Fibroblast of villous mesenchyme (primary cell): ENCODE measurements at places on chromosomes 3 and 15. TPM values are rescaled to one million over a fixed set of nuclear protein-coding genes. Genes with fewer than 3 reads are reported as not detected.
A peak's percentile ranks its signal among the peaks of the same experiment; 100 is the strongest.

GRCh38 chr3:105798381-105798934 is 70.4 kb downstream of the CBLB start:
- no peak for DNase-seq

DNA sequence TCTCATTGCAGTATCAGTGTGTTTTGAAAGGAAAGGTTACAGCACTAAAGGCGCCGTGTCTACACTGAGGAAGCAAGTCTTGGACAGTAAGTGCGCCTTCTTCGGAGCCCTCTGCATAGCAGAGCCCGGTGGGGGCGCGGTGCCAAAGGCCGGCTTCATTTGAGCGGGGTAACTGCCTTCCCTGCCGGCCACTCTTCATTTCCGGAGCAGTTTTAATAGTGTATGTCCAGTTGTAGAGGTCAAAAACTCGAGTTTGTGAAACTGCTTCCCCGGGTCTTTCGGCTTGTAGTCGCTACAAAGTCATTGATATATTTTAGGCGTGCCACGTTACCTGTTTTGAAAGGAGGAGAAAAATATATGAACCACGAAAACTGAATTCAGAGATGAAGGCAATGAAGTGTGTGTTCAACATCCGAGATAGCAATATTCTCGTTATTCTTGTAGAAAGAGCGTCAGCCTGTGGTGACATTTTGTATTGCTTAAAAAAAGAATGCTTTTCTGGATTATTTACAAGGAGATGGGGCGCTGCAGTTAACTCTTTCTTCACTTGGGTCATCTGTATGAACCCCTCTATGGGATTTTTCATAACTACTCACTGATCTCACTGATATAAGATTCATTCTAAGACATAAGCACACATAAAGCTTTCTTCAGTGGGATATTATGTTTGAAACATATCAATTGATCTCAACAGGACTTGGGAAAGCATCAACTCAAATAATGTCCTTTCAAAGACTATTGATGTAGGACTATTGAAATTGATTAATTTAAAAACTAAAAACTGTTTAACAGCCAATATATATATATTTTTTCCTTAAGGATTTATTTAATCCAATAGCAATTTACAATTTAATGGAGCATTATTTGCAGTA is 3.0 kb downstream of the ALCAM start:
- peak; percentile 82 for DNase-seq

- no peak for DNase-seq
These were observed 161.9 kb upstream of the TNIK start for GRCh38 chr3:171622126-171622525.

- DNase-seq: peak; percentile 91
These were observed 290.5 kb downstream of the PLCL2 start for GRCh38 chr3:17175187-17175807.

- DNase-seq: no peak
These were observed 22.1 kb downstream of the CNTN3 start for GRCh38 chr3:74592359-74592758.

DNA sequence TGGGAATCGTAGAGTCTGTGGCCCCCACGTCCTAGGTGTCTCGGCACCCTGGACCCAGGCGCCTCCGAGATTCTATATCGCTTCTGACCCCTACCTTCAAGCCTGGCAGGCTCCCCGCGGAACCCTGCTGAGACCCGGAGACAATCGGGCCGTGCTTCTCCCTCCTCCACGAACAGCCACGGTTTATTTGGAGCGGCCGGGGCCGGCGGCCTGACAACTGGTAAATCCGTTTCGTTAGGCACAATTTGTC is 1.4 kb downstream of the GATA2 start:
- DNase-seq: peak; percentile 34

DNA sequence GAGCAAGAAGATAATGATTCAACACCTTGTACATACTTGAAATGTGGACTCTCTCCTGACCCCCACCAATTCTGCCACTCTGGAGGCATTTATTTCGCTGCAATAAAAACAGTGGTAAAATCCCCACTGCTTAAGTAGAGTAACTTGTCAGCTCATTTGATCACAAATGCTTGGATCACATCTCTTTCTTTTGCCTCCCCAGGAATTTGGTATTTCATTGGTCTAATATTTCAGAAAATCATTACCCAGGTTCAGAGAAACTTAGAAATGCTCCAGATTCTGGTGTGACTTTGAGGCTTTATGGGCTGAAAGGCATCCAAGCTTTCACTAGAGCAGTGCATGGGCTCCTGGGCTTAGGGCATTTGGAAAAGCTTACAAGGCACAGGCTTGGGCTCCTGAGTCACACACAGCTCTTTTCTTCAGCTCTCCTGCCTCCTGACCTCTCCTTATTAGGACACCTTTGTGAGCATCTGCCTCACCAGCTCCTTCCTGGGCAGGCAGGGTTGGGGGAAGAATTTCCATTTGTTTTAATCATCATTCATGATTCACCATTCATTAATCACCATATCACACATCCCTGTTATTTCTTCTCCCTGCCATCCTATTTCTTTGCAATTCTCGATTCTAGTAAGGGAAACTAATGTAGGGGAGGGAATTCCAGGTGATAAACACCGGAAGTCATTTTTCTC is 22.5 kb downstream of the CDCP1 start:
- DNase-seq: peak; percentile 81

DNA sequence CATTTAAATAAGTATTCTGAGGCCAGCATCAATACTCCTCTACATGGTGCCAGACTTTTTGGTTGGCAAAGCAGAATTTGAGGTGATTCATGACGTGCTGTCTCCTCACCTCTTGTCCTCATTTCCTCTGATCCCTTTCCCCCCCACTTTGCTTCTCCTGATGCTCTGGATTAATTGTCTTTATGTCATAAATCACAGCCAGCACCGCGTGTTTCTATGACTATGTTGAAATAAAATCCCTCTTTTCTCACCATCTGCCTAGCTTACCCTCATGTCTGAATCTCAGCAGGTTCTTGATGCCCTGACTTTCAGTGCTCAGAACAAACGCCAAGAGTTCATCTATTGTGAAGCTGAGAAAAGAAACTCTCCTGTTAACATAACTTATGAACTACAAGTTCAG is 19.7 kb upstream of the PTPRG start:
- no peak for DNase-seq

DNA sequence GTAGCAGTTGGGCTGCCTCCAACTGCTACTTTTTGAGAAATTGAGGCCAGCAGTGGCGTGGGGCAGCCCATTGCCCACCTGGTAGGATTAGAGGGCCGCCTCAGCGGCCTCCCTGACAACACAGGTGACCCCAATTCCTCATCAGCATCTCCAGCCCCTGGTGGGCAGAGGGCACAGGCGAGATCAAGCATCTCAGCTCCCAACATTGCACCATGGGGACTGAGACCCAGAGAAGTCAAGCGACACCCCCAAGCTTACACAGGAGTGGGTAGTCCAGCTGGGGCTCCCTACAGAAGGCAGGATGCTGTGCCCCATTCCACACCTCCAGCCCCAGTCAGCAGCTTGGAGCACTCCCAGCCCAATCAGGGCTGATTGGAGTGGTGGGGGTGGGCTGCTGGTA is 228 bp upstream of the H1-8 start:
- no peak for DNase-seq

- DNase-seq: no peak
These were observed 123.5 kb downstream of the DLG1 start for GRCh38 chr3:197174927-197175326.

GRCh38 chr15:81174125-81174791 is 22.4 kb upstream of the IL16 start:
- no peak for DNase-seq

GRCh38 chr3:151989621-151990020 is 116.2 kb downstream of the SUCNR1 start:
- DNase-seq: no peak

DNA sequence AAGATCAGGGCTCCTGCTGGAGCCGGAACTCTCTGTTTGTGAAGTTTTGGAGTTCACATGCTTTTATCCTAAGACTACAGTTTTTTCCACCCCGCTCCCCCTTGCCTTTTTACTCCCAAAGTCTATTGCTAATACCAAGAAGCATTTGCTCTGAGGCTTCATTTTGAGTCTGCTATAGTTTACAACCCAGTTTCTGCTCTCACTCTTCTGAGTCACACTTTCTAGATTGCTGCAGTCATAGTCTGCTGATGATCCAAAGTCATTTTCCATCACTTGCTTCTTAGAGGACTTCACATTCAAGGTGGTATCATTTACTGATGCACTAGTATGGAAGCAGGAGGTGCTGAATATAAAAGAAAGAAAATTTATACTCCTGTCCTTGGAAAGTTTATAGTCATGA is 937.4 kb downstream of the IGSF11 start:
- no peak for DNase-seq

DNA sequence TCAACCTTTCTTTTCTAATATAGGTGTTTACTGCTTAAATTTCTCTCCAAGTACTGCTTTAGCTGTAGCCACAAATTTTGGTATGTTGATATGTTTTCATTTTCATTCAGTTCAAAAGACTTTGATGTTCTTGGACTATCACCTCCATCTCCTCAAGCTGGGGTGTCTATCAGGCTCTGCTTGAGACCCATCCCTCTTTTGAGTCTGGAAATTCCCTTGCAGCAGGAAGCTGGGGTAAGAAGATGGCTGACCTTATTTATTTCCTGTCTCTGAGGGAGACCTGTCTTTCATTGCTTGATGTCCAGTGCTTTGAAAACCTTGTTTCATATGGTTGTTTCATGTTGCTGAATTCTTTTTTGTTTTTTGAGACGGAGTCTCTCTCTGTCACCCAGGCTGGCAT is 60.5 kb upstream of the ADPGK start:
- DNase-seq: no peak

DNA sequence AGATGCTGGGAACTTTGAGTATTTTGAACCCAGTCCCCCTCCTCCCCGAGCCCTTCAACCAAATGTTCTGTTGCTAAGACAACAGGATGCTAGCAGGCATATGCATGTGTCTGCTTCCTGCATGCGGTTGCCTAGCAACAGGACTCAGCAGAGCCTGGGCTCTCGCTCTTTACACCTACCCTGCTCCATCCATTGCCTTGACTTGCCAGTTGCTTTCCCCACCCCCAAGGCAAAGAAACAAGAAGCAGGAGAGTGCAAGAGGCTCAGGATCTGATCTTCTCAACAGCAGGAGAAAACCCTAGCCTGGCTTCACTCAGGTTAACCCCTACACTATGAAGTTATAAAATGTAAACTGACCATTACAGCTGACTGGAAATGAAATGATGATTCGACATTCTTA is 393.0 kb downstream of the IGSF11 start:
- DNase-seq: no peak

- DNase-seq: no peak
These were observed 11.6 kb downstream of the CCNL1 start for GRCh38 chr3:157148196-157148889.

GRCh38 chr15:73599934-73600333 is 33.3 kb downstream of the NPTN start:
- DNase-seq: no peak

DNA sequence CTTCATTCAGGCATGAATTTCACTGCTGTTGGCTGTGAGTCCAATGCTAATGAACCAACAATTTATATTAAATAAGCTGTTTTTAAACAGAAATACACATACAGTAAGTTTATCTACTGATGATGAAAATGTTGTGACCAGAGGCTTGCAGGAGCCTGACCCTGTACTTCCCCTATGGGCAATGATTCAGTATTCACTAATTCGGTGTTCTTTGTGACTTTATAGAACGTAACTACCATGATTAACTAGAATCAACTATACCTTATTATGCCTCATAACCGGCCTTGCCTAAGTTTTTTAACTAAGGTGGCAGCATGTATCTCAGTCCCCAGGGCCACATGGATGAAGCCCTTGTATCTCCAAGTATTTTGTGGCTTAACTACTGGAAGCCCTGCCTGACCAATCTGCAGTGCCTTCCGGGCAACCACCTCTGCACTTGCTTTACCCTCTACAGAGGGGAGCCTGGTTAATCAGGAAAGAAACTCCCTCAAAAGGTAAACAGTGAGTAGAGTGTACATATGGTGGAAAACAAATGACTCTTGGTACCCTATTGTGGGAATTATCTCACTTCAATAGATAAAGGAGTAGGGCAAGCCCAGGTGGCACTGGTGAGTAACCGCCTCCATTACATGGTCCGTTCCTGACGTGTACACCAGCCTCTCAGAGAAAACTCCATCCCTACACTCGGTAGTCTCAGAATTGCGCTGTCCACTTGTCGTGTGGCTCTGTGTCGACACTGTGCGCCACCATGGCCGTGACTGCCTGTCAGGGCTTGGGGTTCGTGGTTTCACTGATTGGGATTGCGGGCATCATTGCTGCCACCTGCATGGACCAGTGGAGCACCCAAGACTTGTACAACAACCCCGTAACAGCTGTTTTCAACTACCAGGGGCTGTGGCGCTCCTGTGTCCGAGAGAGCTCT is 11.6 kb upstream of the CLDN18 start:
- no peak for DNase-seq

GRCh38 chr15:80732818-80733217 is 37.7 kb downstream of the ABHD17C start:
- no peak for DNase-seq

- no peak for DNase-seq
These were observed 7.4 kb downstream of the RRP9 start for GRCh38 chr3:51934139-51934850.

Gene AHSG
- total RNA-seq: not detected in 2 replicates

Gene FGF7
- total RNA-seq: 75.7 and 369 TPM in 2 replicates

Gene FOXB1
- not detected in 2 replicates for total RNA-seq

Gene SKOR1
- 0.32 TPM in 1 of 2 replicates, not detected in the other for total RNA-seq

Gene SPINK8
- not detected in 2 replicates for total RNA-seq

Gene GPR149
- total RNA-seq: not detected in 2 replicates

Gene ARIH2
- total RNA-seq: 69.6 and 87.2 TPM in 2 replicates

Gene CLN6
- total RNA-seq: 15.8 and 16.8 TPM in 2 replicates
